ENCODE measurements at places on chromosomes 5 and 9.

GRCh38 chr5:39072925-39073766, 1.1 kb downstream of the RICTOR start:
- DNase-seq, result peak; percentile 9

GRCh38 chr9:87792831-87793288, 66.9 kb downstream of the CTSL start:
- DNase-seq, result no peak

DNA sequence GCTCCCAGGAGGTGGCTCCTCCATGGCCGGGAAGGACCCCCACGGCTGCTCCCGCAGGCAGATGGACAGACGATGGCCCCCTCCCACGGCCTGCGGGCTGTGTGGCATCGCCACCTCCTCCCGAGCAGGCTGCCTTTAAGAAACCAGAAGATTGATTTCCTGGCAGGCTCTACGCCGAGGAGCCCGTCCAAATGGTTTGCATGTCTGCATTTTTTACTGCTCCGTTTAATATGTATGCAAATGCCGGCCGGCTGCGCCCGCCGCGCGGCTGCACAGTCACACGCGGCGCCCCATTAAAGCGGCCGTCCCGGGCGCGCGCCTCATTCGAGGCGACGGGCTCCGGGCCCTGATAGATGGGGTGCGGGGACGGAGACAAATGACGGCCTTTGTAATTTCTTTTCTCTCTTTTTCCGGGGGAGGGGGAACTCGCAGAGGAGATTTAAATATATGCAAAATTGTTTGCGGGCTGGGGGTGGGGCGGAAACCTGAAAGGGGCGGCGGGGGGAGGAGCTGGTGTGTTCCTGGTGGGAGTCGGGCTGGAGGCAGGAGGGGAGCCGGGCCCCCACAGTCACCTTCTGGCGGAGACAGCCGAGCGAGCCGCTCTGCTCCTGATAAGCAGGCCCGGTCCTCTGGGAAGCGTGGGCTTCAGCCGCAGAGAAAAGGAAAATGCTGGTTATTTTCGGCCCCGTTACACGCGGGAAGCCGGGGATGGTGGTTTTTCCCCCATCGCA, 158.7 kb upstream of the IER5L start:
- no peak for DNase-seq

GRCh38 chr9:90142580-90142979, 500.0 kb downstream of the DIRAS2 start:
- DNase-seq, result no peak

GRCh38 chr9:100430286-100430940, 3.5 kb downstream of the MSANTD3 start:
- peak; percentile 52 for DNase-seq

DNA sequence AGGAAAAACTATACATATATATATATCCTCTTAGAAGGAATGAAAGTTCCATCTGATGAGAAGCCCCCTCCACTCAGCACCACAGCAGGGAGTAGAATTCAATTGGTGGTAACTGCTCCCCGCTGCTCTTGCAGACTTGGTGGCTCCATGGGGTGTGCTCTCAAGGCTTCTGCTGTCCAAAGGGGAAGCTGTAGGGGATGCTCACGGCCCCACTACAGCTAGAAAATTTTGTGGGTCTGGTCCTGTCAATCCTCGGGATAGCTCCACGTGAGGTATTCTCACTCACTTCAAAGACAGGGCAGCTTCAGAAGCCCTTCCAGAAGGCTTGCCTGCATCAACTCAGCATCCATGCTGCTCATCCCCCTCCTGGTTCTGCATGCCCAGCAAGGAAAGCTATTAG, 247.2 kb downstream of the CETN3 start:
- no peak for DNase-seq

DNA sequence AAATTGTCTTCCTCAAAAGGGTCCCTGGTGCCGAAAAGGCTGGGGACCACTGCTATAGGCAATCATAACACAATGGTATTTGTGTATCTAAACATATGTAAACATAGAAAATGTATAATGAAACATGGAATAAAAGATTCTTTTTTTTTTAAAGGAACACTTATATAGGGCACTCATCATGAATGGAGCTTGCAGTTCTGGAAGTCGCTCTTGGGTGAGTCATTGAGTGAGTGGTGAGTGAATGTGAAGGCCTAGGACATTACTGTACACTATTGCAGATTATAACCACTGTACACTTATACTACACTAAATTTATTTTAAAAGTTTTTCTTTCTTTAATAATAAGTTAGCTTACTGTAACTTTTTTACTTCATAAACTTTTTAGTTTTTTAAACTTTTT, 176.4 kb downstream of the ARRDC3 start:
- no peak for DNase-seq

DNA sequence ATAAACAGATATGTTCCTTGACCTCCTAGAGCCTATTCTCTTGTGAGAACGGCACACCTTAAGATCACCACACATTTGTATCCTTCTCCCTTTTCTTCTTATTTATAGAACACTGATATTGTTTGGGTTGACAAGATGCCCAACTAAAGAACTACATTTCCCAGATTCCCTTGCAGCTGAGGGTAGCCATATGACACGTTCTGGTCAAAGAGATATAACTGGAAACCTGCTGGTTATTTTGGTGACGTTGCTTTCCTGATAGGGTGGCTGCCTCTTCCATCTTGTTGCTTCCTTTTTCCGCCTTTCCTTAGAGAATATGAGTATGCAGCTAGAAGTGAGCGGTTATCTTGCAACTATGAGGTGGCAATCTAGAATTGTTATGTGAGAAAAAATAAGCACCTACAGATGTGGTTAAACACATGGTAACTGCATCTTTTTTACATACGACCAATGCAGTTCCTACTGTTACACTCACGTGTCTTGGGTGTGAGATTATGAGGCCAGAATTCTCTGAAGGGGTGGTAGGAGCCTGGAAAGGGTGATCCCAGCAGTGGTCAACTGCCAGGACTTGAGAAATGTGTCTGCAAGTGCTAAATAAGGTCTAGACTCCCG, 72.9 kb downstream of the SEC61B start:
- DNase-seq, result peak; percentile 58

GRCh38 chr9:127780126-127780885, 1.8 kb upstream of the SH2D3C start:
- DNase-seq, result no peak
